ENCODE measurements at places on chromosomes 1 and 21.

GRCh38 chr21:14383596-14384180 is 742 bp upstream of the HSPA13 start:
- no peak for DNase-seq

- no peak for DNase-seq
Observed at GRCh38 chr1:161404051-161404597, 36.4 kb upstream of the CFAP126 start.

GRCh38 chr1:228033376-228033775 is 26.6 kb downstream of the WNT3A start:
- no peak for DNase-seq

- DNase-seq: no peak
Observed at GRCh38 chr1:119660253-119661083, 12.4 kb upstream of the ZNF697 start.
